ENCODE measurements at places on chromosomes 12 and 14.
A peak's percentile ranks its signal among the peaks of the same experiment; 100 is the strongest.

DNA sequence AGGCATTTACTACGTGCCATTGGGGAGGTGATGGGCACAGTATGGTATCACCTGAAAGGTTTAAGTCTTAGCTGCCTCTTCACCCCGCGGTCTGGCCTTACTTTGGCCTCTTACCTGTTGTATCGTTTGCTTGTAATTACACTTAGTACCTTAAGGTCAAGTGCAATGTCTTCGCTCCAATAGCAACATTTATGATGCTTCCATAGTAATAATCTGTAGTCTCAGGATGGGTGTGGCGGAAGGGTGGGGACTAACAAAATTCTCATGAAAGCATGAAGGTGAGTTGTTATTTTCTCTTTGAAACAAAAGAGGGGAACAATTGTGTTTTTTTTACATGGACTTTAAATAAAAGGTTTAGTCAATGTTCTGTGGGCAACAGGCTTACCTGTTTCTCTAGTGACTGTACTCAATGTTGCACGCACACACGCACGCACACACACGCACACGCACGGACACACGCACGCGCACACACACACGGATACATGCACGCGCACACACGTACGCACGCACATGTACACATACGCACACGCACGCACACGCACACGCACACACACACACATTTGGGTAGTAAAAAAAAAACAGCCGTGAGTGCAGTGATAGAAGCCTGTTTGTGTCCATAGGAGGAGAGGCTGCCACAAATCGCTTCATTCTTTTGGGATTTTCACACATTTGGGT lies 91.4 kb downstream of the DNAH10 start:
- no peak for DNase-seq

- no peak for DNase-seq
Measured at GRCh38 chr12:13606290-13606689, 375.1 kb downstream of the GRIN2B start.

- no peak for DNase-seq
Measured at GRCh38 chr14:95006051-95006450, 151.3 kb downstream of the DICER1 start.

GRCh38 chr14:99518441-99519346 lies 37.5 kb downstream of the CCNK start:
- peak; percentile 57 for DNase-seq

DNA sequence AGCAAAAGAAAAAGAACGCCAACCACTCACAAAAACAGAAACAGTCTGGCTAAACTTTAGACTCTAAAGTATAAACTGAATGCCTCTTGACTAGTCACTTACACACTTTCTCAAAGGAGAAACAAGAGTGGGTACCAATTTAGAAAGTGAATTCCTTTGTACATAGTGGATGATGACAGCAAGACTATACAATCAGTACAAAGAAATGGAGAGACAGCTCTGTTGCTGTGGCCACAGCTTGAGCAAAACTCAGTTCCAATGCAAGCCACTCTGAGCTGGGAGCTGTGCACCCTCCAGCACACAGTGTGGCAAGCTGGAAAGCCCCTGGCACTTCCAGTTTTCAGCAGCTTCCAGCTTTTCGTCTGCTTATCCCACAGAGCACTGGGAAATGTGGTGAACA lies 21.7 kb downstream of the NT5DC3 start:
- DNase-seq: no peak

- DNase-seq: no peak
Measured at GRCh38 chr14:103279142-103280025, 54.7 kb upstream of the EIF5 start.

- DNase-seq: no peak
Measured at GRCh38 chr12:6347367-6348338, 5.8 kb upstream of the TNFRSF1A start.

DNA sequence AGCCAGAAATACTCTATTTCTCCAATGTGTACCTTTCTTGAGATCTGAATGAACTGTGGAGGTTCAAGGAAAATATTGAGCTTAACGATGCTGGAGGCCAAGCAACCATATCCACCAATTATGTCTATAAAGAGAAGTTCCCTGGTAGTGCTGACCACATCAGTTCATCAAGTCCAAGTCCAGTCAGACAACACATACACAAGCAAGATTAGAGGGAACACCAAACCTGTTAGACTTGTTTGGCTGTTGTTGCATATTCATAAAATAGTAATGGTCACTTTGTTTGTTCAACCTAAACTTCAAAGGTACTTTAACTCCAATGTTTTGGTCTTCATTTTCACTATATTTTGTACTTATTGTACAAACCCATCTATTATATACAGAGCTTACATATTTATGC lies 81.6 kb downstream of the LMO3 start:
- DNase-seq: no peak

GRCh38 chr14:55412676-55413075 lies 1.0 kb upstream of the ATG14 start:
- no peak for DNase-seq

- no peak for DNase-seq
Measured at GRCh38 chr12:64218597-64218996, 3.5 kb downstream of the KICS2 start.

GRCh38 chr14:86430853-86431252 lies 900.9 kb downstream of the FLRT2 start:
- DNase-seq: no peak

- no peak for DNase-seq
Measured at GRCh38 chr12:122304924-122305323, 38.6 kb upstream of the VPS33A start.

GRCh38 chr14:80955416-80955941 lies at the start of gene TSHR:
Gene TSHR, plus strand, starts transcription at chr14:80955621. Its CDS starts 60 bp downstream, at chr14:80955681.
- DNase-seq: no peak
